M059J (cell line): ENCODE measurements at places on chromosomes 5 and 9. TPM values are rescaled to one million over a fixed set of nuclear protein-coding genes. Genes with fewer than 3 reads are reported as not detected.

DNA sequence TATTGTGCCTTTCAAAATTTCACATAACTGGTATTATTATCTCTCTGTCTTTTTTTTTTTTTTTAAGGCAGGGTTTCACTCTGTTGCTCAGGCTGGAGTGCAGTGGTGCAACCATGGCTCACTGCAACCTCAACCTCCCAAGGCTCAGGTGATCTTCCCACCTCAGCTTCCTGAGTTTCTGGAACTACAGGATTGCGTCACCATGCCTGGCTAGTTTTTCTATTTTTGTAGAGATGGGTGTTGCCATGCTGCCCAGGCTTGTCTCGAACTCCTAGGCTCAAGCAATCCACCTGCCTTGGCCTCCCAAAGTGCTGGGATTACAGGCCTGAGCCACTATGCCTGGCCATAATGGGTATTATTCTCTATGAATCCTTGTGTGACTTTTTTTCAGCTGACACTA, 402.3 kb upstream of the SMARCA2 start:
- no peak for DNase-seq

- DNase-seq = no peak
Measured at GRCh38 chr9:90460220-90460619, 182.4 kb downstream of the DIRAS2 start.

DNA sequence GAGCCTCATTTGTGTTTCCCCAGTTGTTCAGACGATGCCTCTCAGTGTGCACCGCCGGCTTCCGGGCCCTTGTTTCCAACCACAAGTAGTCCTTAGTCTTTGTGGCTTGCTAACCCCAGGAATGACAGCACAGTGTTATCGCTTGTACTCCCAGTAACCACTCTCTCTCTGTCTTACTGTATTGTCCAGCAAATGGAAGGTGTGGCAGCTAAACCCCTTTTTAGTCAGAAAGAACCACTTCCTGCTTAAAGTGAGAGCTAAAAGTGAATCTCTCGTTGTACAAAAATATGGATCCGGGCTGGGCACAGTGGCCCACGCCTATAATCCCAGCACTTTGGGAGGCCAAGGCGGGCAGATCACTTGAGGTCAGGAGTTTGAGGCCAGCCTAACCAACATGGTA, 61.3 kb downstream of the ENC1 start:
- DNase-seq = peak; percentile 94

GRCh38 chr5:153470736-153471135, 19.7 kb upstream of the GRIA1 start:
- no peak for DNase-seq

QSOX2 gene
- 7.1 and 20.1 TPM in 2 replicates for total RNA-seq

PCDHGC4 gene
- 0.25 and 0.69 TPM in 2 replicates for total RNA-seq
